KG1 (cell line): ENCODE measurements at places on chromosomes 5 and 9.

DNA sequence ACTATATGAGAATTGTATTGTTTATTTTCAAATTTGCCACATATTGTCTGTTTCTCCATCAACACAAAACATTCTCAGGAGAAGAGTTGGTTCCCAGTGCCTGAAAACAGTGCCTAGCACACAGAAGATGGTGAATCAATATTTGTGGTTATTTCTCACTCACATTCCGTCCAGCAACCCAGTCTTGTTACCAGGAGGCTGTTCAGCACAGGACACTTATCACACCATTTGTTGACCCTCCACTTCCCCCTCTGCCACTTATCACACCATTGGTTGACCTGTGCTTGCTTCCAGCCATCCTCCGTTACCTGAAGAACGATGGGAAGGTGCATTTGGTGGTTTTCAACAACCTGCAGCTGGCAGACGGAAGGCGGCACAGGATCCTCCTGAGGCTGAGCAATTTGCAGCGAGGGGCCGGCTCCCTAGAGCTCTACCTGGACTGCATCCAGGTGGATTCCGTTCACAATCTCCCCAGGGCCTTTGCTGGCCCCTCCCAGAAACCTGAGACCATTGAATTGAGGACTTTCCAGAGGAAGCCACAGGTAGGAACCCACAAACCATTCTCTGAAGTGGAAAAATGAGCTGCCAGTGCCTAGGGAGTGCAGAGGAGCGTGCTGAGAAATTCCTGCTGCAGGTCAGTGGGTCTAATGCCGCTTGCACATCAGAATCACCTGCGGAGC is 20.5 kb downstream of the THBS4 start:
- DNase-seq, result no peak

- DNase-seq, result no peak
These were observed 43.5 kb downstream of the SH3PXD2B start for GRCh38 chr5:172410662-172411483.

DNA sequence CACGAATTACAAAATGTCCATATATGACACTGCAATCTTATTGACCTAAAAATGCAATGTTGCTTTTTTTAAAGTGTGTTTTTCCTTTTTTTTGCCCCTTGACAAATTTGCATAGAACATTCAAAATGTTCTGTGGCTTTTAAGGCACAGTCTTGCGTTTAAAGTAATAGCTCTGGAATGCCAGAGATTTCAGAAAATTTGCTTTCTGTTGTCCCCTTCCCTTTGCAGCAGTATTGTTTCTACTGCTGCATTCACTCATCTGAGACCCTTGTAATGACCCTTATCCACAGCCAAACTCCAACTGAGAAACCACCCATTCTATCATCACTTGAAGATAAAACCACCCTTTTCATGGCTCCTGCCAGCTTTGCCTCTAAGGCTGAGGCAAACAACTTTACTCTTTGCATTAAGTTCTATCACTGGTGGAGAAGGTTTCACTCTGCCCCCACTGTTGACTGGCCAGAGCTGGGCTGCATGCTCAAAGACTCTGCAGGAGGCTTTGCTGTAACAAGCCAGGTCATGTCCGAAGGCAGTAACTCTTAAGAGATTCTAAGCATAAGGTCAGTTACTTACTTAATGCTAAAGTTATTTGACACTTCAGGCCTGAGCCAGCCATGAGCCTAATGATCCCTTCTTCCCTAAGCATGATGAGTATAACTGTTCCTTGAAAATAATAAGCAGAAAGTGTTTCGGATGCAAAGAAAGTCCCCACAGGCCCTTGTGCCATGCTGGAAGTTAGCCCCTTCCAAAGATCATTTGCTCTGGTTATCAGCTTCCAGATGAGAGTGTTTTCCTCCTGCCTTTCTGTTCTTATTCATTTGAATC is 101.9 kb downstream of the CD180 start:
- no peak for DNase-seq

DNA sequence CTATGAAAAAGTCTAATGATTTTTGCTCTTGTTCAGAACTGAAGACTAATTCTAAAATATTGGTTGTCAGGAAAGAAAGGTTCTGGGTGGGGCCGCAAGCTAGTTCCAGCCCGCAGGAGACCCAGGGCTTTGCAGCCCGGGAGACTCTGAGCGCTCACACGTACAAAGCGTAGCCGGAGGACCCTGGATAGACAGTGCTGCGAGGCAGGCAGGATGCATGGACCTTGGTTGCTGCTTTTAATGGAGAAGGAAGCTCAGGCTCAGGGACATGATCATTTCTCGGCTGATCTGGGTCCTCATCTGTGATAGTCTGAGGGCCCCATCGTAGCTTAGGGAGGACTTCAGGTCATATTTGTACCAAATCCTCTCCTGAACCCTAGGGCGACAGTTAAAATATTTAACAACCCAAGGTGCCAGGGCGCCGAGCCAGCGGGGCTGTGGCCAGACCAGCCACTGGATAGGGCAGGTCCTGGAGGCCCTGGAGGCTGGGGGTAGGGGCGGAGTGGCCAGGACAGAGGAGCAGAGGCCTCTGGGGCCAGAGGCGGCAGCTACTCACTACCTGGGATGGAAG is 70.1 kb upstream of the UNC5A start:
- DNase-seq, result no peak
